Activated CD4-positive, alpha-beta T cell treated with anti-CD3 and anti-CD28 coated beads, Interleukin-2, amount 10 ng/mL, durations not matched to agents 7 days and 5 days (primary cell): ENCODE measurements at places on chromosomes 4 and X.

- DNase-seq, result peak; percentile 5
Observed at GRCh38 chrX:38375891-38376290, 23.5 kb downstream of the OTC start.

DNA sequence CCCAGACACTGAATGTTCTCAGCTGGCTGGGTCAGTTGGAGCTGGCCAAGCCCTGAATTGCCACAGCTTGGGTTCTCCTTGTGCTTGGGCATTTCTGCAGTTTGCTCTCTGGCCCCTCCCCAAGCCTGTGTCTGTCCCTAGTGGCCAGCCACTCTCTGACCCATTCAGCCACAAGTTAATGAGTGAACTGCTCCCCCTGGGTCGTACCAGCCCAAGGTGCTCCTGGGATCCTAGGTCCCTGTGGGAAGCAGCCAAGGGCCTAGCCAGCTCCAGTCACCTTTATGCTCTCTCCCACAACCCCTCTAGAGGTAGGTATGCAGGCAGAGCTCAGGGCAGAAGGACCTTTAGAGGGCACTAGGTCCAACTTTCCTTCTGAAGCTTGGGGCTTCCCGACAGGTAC is 51.5 kb downstream of the STARD8 start:
- DNase-seq, result no peak

- DNase-seq, result no peak
Observed at GRCh38 chrX:135520022-135520552, 373 bp upstream of the INTS6L start.

DNA sequence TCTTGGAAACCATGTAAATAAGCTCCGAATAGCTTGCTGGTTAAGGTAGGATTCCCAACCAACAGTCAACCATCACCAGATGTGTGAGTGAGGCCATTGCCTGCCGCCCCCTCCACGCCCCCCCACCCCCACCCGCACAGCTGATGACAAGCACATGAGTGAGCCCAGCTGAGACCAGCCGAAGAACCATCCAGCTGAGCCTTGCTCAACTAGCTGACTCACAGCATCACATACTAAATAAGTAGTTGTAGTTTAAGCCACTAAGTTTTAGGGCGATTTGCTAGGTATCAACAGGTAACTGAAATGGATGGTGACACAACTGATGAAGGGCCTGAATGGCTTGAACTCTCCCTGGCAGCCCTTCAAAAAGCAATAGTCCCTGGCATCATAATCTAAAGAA is 1.6 kb upstream of the CCDC149 start:
- no peak for DNase-seq

DNA sequence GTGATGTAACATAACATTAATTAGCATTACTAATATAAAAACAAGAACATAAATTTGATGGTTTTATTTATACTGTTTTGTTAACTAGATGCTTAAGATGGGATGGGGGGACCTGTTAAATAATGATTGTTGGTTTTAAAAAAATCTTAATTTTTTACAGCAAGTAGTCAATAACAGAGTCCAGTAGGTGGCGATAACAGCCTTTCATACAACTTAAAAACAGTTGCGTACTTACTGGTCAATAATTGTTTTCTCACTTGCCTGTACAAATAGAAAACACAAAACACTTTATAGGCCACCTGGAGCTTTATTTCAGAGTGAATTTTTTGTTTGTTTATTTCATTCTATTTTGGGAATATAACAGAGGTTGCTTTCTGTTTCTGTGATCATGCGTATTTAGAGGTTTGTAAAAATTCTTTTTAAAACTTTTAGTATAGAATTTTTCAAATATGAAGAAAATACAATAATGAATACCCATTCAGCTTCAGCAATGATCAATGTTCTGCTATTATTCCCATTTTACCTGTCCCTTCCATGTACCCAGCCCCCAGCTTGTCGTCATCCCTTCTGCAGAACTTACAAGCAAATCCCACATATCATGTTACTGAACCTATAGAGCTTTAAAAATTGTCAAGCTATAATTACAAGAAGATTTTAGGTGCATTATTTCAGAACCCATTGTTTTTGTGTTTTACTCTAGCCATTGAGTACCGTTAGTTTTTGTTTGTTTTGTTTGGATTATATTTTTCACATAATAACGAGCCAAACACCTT is 97.1 kb downstream of the MRPL1 start:
- DNase-seq, result peak; percentile 35

DNA sequence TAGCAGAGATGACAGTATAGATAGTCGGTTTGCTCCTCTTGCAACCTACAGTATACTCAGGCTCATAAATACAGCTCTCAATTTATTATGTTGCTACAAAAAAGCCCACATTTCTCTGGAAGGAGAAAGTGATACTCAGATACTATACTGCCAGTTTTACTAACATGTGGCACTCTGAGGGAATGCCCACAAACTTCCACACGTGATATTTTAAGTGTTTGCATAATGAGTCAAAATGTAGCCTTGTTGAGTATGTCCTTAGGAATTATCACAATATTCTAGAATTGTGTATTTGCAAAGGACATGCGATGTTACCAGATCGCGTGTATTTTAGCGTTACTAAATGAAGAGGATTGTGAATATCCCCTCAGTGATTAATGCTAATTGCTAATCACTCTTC is 929.1 kb downstream of the STIM2 start:
- DNase-seq, result no peak

- DNase-seq, result no peak
Observed at GRCh38 chr4:35793045-35793722, 451.1 kb downstream of the ARAP2 start.

DNA sequence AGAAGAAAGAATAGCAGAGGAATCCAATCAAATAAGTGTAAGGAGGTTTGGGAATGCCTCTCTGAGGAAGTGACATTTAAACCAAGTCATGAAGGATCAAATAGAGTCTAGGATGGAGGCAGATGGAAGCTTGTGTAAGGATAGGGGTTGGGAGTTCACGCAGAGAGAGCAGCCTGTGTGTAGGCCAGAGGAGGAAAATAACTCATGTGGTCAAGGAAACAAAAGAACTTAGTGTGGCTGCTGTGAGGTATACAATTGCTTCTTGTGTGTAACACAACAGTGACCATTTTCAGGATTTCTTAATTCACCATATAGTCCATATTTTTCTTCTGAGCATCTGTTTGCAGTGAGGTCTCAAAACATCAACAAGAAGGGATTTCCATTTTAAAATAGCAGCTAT is 77.6 kb upstream of the PACRGL start:
- DNase-seq, result no peak

DNA sequence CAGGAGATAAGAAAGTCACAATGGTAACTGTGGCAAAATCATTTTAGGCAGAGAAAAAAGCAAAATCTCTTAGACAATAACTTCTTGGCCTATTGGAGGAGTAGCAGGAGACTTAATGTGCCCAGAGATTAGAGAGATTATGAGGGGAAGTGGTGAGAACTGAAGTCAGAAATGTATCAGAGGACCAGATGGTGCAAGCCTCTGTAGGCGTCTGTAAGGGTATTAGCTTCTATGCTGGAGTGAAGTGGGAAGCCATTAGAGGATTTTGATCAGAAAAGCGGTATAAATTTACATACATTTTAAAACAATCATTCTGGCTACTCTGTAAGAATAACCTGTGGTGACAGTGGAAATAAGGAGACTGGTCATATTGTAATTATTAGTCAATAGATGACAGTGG is 236.7 kb downstream of the FAT4 start:
- DNase-seq, result no peak

DNA sequence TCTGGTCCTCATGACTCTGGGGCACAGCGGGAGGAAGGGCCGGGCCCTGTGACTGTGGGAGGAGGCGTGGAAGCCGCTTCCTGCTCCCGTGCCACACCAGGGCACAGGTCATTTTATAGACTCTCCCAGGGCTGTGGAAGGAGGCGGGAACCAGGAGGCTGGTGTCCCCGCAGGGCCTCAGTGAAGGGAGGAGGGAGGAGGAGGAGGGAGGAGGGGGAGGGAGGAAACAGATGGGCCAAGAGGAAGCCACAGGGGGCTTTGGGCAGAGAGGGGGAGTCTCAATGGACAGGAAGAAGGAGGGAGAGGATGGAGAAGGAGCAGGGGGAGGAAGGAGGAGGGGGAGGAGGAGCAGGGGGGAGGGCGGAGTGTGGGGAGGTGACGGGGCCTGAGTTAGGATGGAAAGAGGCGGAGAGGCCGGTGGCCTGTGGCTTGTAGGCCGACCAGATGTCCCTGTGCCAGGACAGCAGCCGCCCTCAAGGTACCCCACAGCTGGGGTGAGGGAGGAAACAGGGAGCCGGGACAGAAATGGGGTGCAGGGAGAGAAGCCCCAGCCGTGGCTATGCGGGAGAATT is 6.2 kb upstream of the PLCXD1 start:
- peak; percentile 5 for DNase-seq

GRCh38 chrX:106378616-106379015 is 210.5 kb downstream of the PWWP3B start:
- no peak for DNase-seq

DNA sequence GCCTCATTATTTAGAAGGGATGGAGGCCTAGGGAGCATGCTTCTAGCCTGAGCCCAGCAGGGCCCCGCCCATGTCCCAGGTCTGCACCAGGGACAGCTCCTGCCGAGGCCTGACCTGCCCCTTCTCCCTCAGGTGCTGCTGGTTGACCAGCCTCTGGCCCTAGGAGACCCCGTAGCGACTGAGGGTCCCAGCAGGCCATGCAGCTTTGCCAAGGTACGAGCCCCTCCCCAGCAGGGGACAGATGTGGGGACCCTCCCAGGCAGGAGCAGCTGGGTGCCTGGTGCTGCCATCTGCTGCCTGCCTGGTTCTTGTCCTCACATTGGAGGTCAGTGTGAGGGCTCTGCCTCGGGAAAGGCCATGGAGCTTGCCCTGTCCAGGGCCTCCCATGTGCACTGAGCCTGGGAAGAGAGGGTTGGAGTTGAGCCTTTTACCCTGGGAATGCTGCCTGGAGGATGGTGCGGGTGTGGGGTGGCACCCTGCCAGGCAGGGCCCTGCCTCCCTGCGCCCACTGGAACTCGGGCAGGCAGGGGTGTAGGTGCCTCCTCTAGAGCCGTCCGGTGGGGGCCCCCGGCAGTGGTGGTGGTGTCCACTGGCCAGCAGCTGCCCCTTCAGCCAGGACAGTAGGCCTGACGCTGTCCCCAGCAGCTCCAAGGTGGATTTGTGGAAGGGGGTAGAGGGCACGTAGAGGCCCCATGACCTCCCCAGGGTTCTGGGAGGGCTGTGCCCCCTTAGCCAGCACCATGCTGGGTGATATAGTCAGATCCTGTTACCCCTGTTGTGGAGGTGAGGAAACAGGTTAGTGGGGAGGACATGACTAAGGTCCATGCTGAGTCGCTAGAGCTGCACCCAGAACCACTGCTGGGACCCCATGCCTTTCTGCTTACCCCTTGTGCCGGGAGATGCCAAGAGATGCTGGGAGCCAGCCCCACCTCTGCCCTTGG is 2.2 kb upstream of the MSANTD1 start:
- no peak for DNase-seq

GRCh38 chrX:9897761-9898161 is 69.4 kb upstream of the CLDN34 start:
- no peak for DNase-seq

DNA sequence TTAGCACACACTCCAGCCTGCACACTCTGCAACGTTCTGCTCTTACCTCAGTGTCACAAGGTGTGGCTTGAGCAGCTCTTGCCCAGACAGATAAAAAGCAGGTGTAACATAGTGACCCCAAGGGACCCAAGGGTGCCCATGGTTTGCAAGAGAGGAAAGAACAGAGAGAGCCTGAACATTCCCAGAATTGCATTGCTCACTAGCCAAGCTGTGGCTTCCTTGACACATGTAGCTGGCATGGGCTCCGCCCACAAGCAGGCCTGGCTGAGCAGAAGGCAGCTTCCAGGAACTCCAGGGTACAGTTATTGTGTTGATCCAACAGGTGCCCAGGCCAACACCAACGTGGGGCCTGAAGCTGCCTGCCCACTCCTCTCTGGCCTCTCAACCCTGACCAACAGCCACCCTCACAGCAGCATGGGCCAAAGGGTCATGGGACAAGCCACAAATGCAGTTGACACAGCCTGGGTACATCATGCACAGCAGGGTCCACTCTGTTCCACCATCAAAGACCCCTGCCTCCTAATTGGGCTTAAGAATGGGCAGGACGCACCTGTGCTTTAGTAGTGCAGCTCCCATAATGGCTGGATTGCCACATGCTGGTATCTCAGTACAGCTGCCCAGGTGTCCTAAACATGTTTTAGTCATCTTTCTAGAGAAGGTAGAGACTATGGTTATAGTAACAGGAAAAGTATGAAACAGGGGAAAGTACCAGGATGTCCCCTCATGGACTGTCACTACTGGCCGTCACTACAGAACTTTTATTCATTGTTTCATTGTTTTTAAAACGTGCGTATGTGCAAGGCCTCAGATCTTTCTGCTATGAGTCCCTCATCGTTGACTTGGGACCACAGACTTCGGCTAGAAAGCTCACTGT is 73.7 kb upstream of the ACSL1 start:
- no peak for DNase-seq

DNA sequence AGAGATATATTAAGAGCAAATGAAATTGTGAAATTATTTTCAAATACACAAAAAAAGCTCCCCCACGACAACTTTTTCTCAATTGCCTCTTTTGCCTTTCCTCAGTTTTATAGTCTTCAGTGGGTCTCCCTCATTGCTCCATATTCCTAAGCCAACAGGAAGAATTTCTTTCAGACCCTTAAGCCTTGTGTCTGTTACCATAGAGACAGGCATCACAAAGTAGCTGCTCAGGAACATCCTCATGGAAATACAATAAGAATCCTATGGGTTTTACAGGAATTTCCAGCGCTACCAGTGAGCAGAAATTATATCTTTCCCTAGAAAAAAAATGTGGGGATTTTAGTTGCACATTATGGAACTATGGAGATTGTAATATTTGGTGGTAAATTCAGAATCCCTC is 121.9 kb upstream of the DMD start:
- DNase-seq, result no peak

- DNase-seq, result no peak
Observed at GRCh38 chrX:12917753-12918152, 11.3 kb downstream of the TLR8 start.

- DNase-seq, result no peak
Observed at GRCh38 chr4:32172086-32172485, 1451.9 kb downstream of the PCDH7 start.

DNA sequence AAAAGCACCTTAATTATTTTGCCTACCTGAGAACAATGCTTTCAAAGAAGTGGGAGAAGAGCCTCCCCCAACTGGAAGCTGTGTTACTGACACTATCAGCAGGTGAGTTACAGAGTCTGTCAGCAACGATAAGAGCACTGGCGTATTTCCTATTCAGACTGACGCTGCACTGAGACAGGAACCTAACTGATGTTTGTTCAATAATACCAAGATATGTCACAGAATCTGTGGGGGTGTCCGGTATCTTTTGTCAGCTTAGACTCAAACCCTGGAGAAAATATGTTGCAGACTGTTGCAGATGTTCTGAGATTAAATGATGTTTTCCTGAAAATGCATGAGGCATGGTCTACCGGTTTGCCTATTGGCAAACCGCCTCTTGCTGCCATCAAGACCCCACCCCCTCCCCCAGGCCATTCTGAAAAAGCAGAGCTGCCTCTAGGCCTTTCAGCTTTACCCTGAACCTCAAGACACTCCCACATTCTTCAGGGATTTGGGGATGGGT is 115.2 kb upstream of the KIT start:
- no peak for DNase-seq

DNA sequence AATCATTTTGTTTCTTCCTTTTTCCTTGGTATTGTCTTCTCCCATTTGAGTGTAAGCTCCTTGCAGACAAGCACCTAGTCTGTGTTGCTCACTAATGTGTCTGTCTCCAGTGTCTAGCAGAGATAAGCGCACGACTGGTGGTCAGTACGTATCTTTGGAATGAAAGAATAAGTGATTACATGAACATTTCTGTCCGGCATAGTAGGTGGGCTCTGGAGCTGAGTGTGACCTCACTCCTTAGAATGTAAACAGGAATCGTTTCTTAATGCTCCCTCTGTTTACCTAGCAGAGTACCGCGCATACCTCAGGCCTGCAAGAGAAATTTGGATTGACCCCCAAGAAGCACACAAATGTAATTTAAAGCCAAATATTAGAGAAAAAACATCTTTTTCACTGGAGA is 235.4 kb downstream of the MAML3 start:
- DNase-seq, result no peak
